Stimulated activated CD8-positive, alpha-beta memory T cell treated with anti-CD3 and anti-CD28 coated beads, Interleukin-15, amount 100 ng/mL, for 24 hours (primary cell): ENCODE measurements at places on chromosomes 1 and 21.

GRCh38 chr1:224488806-224489499 lies 54.4 kb upstream of the WDR26 start:
- no peak for DNase-seq

- no peak for DNase-seq
These were observed 4.6 kb downstream of the SLC37A1 start for GRCh38 chr21:42518215-42518614.

GRCh38 chr1:183394435-183394834 lies 23.7 kb downstream of the NMNAT2 start:
- no peak for DNase-seq

DNA sequence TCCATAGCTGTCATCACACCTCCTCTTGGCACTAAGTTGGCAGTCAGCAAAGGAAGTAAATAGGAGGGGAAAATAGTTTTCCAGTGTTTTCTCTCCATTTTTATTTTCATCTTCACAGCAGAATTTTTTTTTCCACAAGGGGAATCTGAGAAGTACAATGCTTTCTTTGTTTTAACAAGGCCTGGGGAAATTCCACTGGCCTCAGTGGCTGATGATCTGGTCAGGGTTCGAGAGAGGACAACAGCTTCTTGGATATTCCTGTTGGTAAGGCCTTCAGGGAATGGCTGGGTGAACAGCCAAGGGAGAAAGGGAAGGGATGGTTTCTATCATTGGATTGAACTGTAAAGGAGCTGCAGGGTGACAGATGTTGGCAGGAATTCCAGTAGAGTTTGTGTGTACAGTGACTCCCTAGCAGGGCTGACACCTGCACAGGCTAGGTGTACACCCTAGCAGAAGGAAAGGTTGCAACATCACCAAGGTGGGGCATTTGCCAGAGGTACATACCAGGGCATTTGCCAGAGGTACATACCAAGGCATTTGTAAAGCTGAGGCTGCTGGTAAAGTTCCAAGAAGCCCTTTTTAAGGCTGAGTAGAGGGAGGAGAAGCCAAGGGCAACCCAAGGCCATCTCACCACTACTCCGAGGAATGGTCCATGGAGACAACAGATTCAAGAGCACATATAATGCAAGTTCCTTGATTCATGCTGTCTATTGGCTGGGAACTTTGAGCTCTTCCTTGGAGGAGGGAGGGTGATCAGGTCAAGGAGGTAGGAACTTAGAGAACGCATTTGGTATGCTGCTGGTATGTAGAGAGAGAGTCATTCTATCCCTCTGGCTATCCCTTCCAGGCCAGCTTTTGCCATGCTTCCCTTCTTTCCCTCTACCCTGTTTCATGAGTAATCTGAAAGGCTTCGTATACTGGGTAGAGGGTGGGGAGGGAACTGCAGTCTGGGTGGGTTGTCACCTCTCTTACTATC lies 3.1 kb downstream of the GJA5 start:
- DNase-seq = no peak

DNA sequence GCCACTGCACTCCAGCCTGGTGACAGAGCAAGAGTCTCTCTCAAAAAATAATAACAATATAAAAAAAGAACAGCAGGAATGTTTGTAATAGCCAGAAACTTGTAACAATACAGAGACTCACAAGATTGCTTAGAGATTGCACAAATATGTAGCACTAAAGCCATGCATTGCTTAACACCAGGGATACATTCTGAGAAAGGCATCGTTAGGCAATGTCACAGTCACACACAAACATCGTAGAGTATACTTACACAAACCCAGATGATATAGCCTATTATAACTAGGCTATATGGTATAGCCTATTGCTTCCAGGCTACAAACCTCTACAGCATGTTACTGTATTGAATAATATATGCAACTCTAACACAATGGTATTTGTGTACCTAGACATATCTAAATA lies 45.3 kb downstream of the GPATCH2 start:
- DNase-seq = no peak

GRCh38 chr1:246622035-246622652 lies 55.9 kb downstream of the CNST start:
- no peak for DNase-seq

DNA sequence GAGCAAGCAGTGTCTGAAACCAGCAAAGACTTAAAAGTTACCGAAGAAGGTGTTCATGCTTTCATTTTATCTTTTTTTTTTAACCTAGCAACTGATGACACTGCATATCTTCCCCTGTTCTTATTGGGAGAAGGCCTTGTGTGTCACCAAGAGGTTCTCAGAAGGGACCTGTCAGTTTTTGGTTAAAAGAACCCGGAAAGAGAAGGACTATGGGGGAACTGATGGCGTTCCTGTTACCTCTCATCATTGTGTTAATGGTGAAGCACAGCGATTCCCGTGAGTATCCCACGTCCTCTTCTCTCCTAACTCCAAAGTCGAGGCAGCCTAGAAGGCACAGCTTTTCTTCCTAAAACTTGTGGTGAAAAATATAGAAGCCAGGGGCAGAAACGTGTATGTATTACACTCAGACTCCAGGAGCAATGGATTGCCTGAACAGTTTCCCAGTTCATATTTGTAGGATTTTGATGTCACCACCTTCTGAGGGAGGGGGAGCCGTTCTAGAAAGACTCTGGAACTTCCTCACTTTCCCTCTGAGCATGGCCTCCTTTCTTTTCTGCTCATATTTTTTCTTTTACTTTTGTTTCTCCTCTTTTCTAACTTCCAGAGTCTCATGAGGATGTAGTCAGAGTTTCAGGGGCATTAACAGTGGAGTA lies at the start of gene MR1:
Gene MR1 (plus strand): TSS at position 185 of the 653 bp plus-strand sequence. CDS start 25 bp downstream, at position 210.
- no peak for DNase-seq

DNA sequence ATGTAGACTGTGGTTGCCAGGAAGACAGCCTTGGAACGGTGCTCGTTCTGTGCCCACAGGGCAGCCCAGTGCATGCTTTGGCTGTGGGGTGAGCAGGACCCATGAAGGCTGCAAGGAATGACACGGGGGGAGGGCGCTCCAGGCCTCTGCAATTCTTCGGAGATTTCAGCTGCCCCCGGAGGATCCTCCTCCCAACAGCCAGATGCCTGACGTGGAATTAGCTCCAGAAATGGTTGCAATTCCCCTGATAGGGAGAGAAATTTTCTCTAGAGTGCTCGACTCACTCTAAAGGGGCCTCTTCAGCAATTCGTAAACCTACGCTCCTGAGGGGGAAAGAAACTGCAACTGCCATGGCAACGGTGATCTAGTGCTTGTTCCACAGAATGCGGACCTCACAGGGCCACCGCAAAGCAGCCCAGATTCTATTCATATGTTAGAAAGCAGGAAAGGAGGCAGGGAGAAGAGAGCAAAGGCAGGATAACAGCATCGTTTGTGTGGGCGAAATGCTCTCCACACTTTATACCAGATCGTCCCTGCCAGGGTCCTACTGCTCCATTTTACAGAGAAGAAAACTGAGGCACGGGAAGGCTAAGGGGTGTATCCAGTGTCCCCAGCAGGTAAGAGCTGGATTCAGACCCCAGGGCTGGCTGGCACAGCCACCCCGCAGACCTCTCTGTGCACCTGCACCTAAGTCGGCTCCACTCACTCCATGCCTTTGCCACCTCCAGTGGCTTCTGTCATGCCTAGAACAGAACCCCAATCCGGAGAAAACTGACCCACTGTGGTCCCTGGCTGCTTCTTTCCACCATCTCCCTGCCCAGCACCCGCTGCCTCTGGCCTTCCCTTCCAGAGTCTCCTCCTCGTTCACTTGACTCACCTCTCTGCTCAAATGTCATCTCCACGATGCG lies 11.9 kb upstream of the PDE9A start:
- no peak for DNase-seq

DNA sequence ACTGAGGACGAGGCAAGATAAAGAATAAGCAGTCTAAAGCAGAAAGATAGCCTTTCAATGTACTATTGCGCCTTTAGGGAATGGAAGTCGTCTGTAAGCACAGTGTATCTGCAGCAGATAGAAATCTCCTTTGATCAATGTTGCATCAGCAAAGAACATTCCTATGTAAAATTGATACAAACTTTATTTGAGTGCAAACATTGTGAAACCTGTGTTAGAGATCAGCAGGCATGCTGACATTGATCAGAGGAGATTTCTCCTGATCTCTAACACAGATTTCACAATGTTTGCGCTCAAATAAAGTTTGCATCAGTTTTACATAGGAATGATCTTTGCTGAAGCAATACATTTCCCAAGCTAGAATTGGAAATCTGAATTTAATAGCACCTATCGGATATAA lies 1446.8 kb downstream of the MRPL39 start:
- DNase-seq = no peak

GRCh38 chr1:8560611-8561544 lies 243.0 kb downstream of the SLC45A1 start:
- no peak for DNase-seq

DNA sequence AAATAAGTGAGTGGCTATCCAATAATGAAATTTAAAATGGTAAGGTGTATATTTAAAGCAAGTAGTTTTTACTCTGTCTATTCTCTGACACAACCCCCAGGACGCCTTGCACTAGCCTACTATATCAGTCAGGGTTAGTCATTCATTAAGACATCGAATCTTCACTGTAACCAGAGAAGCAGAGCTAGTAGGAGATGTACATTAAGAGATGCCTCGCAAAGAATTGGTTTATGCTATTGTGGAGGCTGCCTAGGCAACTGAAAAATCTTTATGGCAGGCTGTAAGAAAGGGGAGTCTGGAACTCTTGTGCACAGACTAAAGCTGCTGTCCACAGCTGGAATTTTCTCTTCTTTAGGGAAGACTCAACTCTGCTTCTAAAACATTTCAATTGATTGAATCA lies 28.8 kb downstream of the NTNG1 start:
- DNase-seq = no peak

DNA sequence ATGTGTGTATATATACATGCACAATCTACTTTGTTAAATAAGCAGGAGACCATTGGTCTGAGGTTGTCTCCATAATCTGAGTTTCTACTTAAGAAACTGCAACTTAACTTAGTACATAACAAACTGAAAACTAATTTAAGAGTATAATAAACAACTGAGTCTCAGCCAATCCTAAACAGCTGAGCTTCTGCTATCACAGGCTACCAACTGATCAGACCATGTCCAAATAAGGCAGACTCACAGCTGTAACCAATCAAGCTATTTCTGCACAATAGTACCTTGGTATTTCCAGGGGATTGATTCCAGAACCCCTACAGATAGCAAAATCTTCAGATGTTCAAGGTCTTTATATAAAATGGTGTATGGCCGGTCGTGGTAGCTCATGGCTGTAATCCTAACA lies 26.0 kb upstream of the C1orf146 start:
- no peak for DNase-seq

DNA sequence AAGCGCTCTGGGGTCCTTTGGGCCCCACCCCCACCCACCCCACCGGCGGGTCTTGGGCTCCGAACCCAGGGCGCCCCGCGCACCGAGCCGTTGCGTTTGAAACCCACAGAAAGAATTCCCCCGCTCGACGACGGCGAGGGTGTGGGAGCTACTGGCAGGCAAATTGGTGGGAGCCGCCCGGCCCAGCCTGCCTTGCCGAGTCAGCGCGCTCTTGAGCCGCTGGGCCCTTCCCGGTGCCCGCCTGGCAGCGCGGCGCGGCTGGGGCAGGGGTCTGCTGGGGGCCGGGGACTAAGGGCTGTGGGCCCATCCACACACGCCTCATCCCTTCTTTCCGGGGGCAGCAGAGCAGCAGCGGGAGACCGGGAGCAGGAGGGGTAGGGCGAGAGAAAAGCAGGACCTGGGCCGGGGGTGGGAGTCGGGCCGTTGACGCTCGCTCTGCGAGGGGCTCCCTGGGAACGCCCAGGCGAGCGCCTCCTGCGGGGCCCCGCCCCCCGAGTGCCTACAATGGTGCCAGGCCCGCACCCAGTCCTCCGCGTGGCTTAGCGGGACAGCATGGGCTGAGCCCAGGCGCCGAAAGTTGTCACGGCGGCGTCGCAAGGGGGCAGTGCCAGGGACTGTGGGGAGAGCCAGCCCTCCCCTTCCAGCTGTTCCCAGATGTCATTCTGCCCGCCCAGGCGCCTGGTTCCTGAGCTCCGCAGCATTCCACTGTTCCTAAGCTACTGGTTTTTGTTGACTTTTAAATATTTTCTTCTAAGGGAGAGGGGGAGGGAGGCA lies at the start of gene C1orf94:
Gene C1orf94 (plus strand): TSS at position 78 of the 774 bp plus-strand sequence. CDS start 883 bp downstream, outside the sequence.
- no peak for DNase-seq

GRCh38 chr1:208105756-208106155 lies 138.4 kb downstream of the PLXNA2 start:
- DNase-seq = no peak

DNA sequence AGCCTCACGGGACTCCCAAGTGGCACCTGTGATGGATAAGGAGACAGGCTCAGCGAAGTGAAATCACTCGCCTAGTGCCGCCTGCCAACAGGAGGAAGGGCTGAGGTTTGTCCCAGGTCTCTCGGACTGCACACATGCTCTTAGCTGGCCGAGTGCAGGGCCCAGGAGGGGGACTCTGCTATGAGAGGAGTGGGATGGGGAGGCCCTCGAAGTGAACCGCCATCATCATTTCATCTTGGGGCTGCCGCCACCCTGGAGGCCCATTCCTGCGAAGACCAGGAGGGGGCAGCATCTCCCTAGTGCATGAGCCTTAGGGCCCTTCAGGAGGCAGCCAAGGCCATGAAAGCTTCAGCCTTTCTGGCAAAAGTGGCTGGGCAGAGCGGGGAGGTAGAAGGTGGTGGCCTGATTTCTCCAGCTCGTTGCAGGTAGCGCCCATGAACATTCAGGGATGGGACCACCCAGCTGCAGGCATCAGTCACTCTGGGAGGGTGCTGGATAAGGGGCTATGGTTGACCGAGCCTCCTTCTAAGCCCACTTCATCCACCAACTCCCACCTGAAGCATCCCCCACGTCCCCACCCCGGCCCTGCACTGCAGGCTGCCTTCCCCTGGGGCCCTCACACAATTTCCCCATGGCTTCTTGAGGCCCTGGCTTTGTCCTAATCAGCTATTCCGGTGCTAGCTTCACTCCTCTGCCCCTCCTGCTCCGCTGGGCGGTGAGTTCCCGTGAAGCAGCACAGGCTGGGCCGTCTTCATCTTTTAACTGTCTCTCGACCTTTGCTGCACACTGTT lies 17.2 kb upstream of the RASSF5 start:
- peak; percentile 61 for DNase-seq

DNA sequence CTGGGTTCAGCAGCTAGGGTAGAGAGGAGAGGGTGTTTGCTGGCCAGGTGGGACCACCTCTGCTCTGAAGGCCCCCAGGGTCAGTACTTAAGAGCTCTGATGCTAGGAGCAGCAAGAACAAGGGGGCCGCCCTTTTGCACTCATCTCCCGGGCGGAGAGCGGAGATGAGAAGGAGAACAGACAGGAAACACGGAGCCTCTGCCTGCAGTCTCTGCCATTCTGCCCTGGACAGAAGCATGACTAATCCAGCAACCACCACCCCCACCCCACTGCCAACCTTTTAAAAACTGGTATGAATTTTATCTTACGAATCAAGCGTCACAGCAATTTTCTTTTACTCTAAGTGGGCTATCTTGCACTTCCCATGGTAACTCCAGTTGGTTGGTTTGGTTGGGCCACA lies 34.5 kb downstream of the PARP1 start:
- no peak for DNase-seq
